HFFc6 (cell line): ENCODE measurements at places on chromosomes 11 and 22. TPM values are rescaled to one million over a fixed set of nuclear protein-coding genes. Genes with fewer than 3 reads are reported as not detected.
A peak's percentile ranks its signal among the peaks of the same experiment; 100 is the strongest.

GRCh38 chr22:23812378-23812777 lies 25.6 kb downstream of the SMARCB1 start:
- no peak for DNase-seq

- DNase-seq = no peak
Measured at GRCh38 chr11:93330446-93330984, at the start of gene DEUP1. TSS of gene DEUP1 (plus strand) at chr11:93330742. CDS start at chr11:93332260, 1,518 bp downstream.

GRCh38 chr22:19986410-19987341 lies 29.9 kb downstream of the ARVCF start:
- DNase-seq = peak; percentile 57

DNA sequence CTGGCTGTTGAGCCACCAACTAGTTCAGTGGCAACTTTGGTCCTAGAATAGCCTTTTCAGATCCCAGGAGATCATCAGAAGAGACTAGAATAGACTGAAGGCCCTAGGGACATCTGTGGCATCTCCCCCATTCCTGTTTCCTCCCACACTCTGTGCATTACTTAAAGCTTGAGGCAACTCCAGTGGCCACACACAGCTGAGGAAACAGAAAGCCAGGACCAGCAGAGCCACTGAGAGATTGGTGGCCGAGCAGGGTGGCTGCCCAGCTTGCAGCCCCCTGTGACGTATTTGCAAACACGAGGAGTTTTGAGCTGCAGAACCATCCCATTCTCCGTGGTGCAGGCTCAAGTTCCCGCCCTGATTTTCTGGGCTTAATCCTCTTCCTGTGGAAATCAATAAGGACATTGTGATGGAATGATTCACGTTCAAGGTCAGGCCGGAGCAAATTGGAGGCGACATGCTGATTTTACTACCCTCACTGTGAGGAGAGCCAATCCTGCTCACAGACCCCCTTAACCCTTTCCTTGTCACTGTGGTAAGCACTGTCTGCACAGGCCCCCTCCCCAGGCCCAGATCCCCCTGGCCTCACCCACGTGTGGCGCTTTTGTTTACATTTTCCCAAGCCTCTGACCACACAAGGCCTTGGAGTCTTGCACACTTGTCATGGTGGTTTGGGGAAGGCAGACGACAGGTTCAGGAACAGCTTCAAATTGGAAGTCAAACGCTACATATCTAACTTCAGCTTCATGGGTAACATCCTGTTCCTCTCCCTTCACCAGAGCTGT lies 69.1 kb upstream of the MYOD1 start:
- DNase-seq = no peak

DNA sequence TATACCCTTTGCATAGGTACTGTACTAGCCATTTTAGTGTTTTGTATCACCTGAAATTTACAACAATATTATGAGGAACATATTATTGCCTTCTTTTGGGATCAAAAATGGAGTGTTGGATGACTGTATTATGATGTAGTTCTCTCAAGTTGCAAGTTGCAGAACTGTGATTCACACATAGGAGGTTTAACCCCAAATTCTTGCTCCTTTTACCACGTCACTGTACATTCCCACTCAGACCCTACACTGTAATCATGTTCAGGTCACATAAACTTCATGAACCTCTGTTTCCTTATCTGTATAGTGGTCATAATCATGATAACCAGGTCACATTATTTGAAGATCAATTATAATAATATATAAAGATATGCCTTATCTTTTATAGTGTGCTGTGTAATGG lies 925.1 kb upstream of the TENM4 start:
- no peak for DNase-seq

Gene ANKK1
- total RNA-seq = not detected in 3 replicates

GRCh38 chr11:92739041-92739440 lies 230.4 kb upstream of the MTNR1B start:
- DNase-seq = no peak
